ENCODE measurements at places on chromosomes 11 and 22.

GRCh38 chr11:125892071-125892470, 4.6 kb downstream of the HYLS1 start:
- no peak for DNase-seq

- DNase-seq, result no peak
Measured at GRCh38 chr22:35887296-35887875, 141.2 kb downstream of the RBFOX2 start.

- DNase-seq, result no peak
Measured at GRCh38 chr11:30431127-30431814, 108.4 kb downstream of the ARL14EP start.

DNA sequence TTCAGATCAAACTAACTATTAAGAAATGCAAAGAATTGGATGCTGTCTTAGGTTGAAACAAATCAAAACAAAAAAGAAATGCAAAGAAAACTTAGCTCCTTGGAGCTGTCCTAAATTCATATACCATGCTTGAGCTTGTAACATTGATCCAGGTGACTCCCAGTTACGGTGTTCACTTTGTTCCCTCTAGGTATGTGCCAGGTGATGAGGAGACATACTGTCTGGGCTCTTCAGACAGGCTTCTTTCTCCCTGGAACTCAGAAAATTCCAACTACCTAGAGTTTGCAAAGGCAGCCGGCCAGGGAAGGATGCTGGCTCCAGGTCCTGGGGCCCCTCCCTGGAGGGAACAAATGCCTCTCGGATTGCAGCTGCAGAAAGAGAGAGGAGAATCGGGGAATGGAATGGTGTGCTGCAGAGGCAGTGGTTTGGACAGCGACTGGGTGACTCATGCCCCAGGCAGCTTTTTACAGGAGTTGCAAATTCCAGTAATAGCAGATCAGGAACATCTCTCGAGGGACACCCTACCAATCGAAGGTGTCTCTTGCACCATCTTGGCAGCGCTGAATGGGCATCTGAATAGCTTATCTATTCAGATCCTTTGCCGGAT, 12.3 kb upstream of the ASPHD2 start:
- DNase-seq, result no peak

DNA sequence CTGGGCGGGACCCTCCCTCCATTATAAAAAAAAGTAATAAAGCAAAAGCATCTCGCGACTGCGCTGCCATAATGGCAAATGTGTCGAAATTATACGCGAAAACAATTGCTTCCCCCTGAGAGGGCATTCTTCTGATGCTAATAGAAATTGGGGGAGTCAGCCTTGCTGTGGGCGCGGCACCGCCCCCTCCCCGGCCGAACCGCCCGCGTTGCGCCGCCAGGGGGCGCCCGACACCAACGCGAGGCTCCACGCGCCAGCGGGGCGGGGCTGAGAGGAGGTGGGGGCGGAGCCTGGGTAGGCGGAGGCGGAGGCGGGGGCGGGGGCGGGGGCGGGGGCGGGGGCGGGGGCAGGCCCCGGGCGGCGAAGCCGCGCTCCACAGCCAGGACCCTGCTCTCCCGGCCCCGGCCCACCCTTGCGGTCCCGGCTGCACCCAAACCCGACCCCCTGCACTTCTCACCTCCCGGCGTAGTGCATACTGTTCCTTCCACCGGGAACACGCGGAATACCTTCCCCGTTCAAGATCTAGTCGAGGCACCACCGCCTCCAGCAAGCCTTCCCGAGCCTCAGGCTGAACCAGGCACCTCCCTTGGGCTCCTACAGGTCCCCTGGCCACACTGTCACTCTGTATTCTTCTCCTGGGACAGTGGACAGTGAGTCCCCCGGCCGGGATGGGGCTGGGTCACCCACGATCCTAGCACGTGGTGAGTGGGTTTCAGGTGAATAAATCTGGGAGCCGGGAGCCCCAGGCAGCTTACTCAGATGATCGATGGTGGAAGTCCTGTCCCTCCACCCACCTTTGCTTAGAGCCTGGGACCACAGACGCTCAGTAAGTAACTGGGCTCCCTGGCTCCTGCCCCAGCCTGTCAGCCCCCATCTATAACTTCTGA, 15.5 kb upstream of the UPK3A start:
- peak; percentile 87 for DNase-seq

- no peak for DNase-seq
Measured at GRCh38 chr11:6598555-6598954, 4.9 kb downstream of the RRP8 start.

DNA sequence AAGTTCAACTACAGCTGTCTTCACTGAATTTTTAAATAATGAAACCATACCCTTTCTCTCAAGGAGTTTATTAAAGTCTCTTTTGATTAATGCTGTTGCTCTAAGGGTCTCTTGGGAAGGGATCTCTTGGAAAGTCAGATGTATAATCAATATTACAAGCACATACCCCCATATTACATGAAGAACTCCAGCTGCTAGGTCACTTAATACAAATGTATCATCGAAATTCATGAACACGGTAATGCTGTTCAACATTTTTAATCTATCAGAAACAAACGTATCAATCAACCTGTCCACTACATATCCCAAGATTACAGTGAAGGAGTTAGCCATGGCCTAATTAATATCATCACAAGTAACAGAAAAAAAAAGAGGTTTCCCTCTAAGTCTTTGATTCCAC, 383.2 kb upstream of the ARHGAP42 start:
- DNase-seq, result no peak

DNA sequence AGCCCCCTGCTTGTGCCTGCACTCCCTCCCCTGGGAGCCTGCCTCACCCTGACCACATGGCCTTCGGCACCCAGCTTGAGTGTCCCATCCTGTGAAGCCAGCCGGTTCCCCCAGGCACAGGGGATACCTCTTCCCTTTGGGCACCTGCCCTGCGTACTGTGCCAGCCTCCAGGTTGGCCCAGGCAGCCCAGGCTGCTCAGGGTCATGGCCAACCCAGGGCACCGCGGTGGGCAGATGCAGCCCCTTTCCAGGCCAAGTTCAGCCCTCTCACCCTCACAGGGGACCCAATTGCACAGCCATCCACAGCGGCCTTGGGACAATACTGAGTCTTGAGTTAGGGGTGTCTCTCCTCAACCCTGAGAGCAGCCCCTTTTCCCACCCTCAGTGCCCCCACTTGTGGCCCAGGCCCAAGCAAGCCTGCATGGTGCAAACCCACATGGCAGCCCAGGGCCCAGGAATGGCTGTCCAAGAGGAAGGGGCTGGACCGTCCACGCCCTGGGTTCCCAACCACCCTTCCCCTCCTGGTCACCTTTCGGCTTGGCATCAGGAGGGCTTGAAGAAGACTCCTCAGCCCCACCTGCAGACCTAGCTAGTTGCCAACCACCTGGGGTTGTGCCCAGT, 87.7 kb downstream of the CDKN1C start:
- no peak for DNase-seq

- no peak for DNase-seq
Measured at GRCh38 chr11:75496305-75496752, 29.4 kb downstream of the GDPD5 start.

DNA sequence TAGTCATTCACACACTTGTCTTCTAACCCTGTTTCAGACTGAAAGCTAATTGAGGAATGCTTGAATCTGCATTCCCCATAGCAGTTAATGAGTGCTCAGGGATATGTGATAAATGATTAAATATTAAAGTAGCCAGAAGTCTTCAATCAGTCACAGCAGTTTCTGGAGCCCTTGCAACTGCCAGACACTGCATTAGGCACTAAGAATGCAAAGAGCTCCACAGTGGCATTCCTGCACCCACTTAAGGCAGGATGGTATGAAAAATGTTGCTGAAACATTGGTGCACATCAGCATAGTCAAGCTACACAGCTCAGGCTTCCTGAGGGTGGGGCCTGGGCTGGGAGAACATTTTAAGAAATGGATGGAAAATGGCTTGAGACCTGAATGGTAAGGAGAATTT, 6.5 kb downstream of the DTX4 start:
- no peak for DNase-seq

GRCh38 chr11:115724666-115725065, 220.5 kb upstream of the CADM1 start:
- DNase-seq, result no peak

DNA sequence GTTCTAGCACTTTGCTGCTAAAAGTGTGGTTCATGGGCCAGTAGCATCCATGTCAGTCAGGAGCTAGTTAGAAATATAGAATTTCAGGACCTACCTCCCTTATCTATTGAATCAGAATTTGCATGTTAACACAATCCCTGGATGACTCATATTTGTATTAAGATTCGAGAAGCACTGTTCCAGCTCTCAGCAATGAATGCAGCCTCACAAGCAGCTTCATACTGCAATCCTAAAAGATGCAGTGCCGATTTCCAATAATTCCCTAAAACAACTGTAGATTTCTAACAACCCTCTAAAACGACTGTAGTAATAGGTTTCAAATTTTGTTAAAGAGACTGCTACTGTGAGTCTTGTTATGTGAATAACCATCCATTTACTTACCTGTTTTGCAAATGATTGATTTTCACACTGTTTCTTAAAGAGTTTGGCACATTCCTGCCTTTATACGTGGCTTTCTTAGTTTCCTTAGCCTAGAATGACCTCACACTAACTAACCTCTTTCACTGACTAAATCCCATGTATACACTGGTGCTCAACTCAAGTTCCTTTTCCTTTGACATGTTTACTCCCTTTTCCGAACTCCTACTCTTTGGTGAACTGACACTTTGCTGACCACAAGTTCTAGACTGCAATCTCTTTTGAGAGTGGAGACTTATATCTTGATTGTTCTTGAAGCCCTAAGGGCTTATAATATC, 511.8 kb downstream of the METTL15 start:
- DNase-seq, result no peak

GRCh38 chr11:47132490-47132889, 44.2 kb downstream of the ARFGAP2 start:
- DNase-seq, result no peak

- DNase-seq, result no peak
Measured at GRCh38 chr11:95568281-95568680, 221.3 kb downstream of the FAM76B start.

DNA sequence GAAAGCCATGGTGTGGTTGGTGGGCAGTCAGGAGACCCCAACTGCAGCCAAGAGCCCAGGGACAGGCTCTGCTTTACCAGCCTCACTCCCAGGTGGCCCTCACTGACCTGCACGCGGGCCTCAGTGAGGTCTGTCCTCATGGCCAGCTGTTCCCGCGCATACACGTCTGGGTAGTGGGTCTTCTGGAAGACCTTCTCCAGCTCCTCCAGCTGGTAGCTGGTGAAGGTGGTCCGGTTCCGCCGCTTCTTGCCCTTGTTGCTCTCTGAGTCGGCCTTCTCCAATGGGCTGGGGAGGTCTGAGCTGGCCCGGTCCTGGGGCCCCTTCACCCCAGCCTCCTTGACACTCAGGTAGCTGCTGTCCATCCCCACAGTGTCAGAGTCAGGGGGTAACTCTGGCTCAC, 34.7 kb downstream of the ALX4 start:
- no peak for DNase-seq

DNA sequence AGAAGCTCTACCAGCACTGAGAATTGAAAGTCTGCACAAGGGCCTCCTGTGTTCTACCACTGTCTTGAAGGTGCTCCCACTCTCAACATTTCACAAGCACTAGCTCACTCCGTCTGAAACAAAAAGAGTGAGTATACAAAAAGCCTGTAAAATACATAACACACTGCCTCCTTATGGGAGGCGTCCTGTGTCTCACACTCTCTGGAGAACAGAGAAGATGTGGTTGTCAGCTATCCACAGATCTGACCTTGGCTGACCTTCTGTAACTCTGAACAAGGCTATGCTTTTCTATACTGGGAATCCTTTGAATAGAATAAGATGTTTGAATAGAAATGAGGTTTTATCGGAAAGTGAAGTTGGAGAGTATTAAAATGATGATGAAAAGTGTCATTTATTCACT, 171.3 kb upstream of the TMEM45B start:
- no peak for DNase-seq

DNA sequence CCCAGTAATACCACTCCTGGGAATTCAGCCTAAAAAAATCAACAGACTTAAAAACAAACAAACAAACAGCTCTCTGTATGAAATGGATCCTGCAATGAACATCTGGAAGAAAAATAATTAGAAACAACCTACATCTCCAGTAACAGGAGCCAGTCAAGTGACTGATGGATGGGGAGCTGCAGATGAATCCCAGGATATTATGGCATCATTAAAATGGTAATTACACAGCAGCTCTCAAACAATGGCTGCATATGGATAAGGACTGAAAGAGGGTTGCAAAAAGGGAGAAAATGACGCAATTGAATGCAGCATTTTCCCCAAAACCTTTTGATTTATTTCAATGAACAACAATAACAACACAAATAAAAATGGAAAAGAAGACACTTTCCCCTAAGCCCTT, 4.1 kb downstream of the NPTXR start:
- DNase-seq, result no peak

DNA sequence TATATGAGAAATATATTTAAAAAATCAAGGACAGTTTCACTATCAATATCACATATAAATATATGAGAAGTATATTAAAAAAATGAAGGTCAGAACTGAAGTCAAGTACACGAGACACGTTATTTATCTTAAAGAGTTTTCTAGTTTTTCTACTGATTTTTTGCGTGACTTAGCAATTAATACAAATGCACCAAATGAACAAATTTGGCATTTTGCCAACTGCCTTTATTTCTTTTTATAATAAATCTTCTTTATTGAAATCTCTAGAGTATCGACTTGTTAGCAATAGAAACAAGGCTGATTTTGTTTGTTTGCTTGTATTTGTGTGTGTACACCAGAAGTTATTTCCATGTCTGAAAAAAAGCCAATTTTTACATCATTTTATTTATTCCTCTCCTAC, 1684.7 kb upstream of the RAG2 start:
- DNase-seq, result no peak

DNA sequence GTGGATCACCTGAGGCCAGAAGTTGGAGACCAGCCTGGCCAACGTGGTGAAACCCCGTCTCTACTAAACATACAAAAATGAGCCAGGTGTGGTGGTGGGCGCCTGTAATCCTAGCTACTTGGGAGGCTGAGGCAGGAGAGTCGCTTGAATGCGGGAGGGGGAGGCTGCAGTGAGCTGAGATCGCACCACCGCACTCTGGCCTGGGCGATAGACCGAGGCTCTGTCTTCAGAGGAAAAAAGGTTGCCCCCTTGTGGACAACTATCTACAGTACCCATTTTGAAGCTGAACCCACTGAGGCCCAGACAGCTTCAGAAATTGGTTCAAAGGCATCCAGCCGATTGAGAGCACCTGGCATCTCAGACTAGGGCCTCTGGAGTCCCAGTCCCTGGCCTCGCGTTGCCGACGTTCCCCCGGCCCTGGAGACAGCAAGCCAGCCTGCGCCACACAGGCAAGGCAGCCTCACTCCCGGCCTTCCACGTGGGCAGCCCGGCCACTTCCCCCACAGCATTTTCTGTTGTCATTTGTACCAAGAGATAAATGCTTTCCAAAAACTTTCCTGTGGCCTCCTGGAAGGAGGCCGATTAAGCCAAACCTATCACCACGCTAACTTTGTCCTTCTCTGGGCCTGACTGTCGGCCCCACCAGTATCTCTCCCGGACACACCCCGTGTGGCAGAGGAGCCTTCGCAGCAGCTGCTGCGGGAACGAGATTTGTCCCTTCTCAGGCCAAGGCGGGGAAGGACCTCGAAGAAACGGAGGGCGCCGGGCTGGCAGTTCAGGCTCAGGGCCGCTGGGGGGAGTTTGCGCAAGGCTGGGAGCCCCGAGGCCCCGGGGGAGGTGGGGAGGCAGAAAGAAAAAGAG, 82.8 kb downstream of the FLI1 start:
- DNase-seq, result no peak

All from stimulated activated CD4-positive, alpha-beta T cell treated with anti-CD3 and anti-CD28 coated beads, TNF-alpha, amount 100 ng/mL, for 4 hours (primary cell).